Natural killer cell (primary cell): ENCODE measurements at places on chromosomes 2 and 18. TPM values are rescaled to one million over a fixed set of nuclear protein-coding genes. Genes with fewer than 3 reads are reported as not detected.

Gene SANBR
- 6.3 TPM for total RNA-seq

DNA sequence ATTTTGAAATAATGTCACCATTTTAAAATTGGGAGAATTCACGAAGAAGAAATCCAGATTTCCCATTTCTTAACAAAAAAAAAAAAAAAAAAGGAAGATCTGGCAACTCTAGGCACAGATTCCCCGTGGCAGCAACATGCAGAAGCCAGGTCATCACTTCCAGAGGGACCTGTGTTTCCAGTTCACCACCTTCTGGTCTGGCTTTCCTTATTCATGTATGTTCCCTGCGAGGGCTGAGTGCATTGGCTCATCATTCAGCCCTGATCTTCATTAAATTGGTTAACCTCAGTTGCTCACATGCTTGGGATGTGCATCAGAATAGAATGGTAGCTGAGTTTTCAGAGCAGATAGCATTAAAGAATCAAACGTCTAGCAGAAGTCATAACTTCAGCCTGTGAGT lies 25.0 kb upstream of the MAP3K20 start:
- no peak overlapping the region for H3K27ac ChIP-seq
- H3K27me3 ChIP-seq, result no peaks in the 10 kb centered on the region
- DNase-seq, result no peak
- no peak overlapping the region for H3K4me3 ChIP-seq
- no peaks in the 10 kb centered on the region for H3K4me1 ChIP-seq

DNA sequence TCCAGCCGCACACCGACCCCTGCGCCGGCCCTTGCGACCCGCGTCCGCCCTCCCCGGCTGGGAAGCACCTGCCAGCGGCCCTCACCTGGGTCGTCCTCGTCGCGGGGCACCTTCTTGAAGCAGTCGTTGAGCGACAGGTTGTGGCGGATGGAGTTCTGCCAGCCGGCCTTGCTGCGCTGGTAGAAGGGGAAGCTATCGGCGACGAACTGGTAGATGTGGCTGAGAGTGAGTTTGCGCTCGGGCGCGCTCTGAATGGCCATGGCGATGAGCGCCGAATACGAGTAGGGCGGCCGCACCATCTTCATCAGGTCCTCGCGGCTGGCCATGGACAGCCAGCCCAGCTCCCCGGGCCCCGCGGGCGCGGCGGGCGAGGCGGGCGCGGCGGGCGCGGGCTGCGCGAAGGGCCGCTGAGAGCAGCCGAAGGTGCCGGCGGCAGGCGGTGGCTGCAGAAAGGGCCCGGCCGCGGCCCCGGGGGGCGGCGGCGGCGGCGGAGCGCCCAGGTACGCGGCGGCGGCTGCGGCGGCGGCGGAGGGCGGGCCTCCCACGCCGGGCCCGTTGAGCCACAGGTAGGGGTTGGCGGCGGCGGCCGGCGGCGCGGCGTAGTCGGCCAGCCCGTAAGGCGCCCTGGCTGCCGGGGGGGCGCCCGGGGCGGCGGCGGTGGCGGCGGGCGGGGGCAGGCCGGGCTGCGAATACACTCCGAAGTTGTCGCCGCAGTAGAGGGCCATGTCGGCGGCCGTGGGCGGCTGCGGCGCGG lies 505 bp downstream of the FOXI3 start:
- H3K27me3 ChIP-seq, result peaks cover 23% of the 10 kb centered on the region
- no peak overlapping the region for H3K4me3 ChIP-seq
- H3K27ac ChIP-seq, result no peak overlapping the region
- H3K4me1 ChIP-seq, result peaks cover 9% of the 10 kb centered on the region

- no peak overlapping the region for H3K27ac ChIP-seq
- no peak for DNase-seq
- no peaks in the 10 kb centered on the region for H3K27me3 ChIP-seq
- H3K4me3 ChIP-seq, result no peak overlapping the region
These were observed 83.0 kb downstream of the TSHZ1 start for GRCh38 chr18:75293591-75293990.

- DNase-seq, result no peak
- no peaks in the 10 kb centered on the region for H3K36me3 ChIP-seq
- no peaks in the 10 kb centered on the region for H3K27me3 ChIP-seq
These were observed 42.6 kb downstream of the SCN7A start for GRCh38 chr2:166451468-166451867.

DNA sequence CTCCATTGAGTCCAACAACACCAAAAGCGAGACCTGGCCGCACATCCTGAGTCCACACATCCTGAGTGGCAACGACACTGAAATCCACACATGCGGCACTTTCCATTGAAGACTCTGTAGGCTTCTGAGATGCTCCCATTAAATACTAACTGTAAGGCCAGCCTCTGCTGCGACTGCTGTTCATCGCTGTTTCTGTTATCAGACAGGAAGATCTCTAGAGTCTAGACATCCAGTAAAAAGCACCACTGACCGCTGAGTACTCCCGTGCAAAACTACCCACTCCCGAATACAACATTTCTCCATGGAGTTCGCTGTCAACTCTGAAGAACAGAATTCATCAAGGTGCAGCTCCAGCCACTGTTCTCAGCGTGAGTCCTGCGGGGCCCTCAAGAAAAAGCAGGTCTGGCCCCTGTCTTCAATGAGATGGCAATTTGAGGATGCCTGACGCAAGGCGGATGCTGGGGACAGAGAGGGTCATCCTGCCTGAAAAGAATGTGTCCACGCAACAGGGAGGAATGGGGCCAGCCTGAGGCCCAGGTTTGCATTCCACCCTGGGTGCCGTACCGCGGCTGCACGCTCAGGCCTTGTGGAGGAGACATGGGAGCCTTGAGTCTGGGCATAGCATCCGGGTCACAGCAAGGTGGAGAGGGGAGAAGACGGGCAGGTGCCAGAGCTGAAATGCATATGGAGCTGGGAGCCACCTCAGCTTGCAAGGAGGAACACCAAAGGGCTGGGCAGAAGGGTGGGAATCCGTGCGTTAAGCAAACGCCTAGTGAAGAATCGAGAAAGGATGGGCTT lies 61.9 kb downstream of the ZNF516 start:
- no peak for DNase-seq
- H3K36me3 ChIP-seq, result no peaks in the 10 kb centered on the region
- H3K27ac ChIP-seq, result no peak overlapping the region
- H3K27me3 ChIP-seq, result no peaks in the 10 kb centered on the region
- no peaks in the 10 kb centered on the region for H3K4me1 ChIP-seq
- no peak overlapping the region for H3K4me3 ChIP-seq

DNA sequence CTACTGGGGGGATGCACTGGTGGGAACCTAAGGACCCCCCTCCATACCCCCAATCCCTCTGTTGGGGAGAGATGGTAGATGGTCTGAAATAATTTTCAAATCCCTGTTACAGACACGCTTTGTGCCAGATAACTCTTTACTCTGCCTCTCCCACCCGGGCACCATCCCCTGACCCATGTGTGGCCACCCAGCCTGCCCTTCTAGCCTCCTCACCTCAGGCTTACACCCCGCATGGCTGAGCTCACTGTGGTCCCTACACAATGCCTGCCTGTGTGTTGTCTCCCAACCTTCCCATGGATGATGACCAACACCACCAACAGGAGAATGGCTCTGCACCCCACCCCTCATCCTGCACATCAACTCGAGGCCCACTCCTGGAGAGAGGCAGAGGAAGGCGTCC lies 15.0 kb downstream of the SPEG start:
- no peaks in the 10 kb centered on the region for H3K4me1 ChIP-seq
- no peak for DNase-seq
- no peaks in the 10 kb centered on the region for H3K36me3 ChIP-seq
- H3K4me3 ChIP-seq, result no peak overlapping the region
- H3K27ac ChIP-seq, result no peak overlapping the region
